NCI-H510A (cell line): ENCODE measurements at places on chromosomes 3 and 15.

GRCh38 chr15:88564741-88565140 is 18.3 kb upstream of the DET1 start:
- no peak for DNase-seq

- peak; percentile 16 for DNase-seq
These were observed 44.2 kb downstream of the SOX2 start for GRCh38 chr3:181755959-181756358.

DNA sequence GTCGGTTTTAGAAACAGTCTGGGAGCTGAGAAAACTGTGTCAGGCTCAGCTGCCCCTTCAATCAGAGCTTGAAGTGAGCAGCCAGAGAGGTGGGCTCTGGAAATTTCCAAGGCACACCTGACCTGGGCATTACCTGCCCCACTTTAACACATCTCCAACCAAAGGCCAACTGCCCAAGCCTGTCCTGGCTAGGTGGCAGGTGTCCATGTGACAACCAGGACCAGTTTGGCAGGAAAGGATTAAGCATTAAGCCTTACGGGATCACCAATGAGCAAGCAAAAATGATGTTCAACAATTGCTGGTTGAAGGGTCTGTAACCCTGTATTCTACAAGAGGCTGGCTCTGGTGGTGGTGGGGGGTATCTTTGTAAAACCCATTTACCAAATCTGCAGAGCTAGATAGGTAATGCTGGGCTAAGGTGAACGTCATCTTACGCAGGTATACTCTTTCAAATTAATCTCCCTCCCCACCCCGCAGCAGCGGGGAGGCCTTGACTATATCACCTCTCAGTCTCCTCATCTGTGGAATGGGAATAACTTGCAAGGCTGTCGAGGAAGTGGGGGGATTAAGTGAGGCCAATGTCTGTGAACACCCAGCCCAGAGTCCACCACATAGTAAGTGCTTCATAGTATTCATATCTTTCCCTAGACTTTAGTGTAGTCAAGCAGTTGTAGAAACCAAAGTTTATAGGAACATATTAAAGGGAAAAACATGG is 183.2 kb downstream of the MEGF11 start:
- DNase-seq: no peak

DNA sequence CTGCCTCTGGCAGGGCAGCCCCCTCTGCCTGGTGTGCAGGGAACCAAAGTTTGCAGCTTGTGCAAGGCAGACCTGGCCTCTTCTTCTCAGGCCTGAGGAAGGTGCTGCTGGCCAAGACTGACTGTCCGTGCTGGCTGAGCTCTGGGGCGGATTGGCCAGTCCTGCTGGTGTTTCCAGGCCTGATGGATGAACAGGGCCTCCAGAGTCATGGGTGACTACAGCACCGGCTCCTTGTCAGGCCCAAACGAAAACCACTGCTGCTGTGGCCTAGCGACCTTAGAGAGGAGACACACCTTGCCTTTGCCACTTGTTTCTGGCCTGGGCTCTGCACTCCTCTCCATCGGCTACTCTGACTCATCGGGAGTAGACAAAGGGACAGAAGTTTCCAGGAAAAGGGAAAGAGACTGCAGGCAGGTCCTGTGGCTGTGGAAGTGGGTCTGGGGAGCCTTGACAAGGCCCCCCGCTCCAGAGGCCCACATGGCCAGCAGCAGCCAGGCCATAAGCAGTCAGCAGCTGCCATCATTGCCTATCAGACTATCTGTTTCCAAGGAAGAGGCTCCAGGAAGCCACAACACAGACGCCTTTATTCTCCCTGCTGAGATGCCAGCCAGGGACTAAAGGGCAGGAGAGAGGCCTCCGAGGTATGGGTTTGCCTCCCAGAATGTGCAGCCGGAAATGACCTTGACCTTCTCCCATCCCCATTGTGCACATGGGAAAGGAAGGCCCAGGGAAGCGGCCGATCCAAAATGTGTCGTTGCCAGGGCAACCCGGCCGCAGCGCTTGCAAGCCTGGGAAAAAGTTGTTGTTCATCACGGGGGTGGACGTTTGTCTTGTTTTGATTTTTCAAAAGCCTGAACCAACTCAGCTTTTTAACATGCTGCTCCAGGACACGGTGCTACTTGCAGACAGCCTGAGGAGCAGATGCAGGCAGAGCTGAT is 160.5 kb downstream of the CHSY1 start:
- DNase-seq: no peak

- no peak for DNase-seq
These were observed 22.8 kb downstream of the MYO1E start for GRCh38 chr15:59349680-59350420.

DNA sequence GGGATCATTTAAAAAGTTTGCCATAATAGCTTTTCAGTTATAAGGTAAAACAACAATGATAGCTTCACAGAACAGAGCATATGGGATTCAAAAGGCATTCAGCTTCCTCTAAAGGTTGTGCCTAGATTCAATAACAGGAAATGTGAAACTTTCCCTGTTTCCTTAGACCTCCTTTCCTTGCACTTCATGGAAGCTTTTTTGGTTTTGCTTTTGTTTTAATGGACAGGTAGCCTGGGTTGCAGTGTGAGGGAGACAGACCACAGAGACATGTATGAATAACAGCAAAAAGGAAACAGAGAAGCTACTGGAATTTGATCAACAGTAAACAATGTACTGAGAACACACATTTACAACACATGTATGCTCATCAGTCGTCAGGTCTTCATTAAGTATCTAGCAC is 2.3 kb upstream of the TNFAIP8L3 start:
- DNase-seq: no peak

GRCh38 chr3:102536456-102536855 is 101.6 kb downstream of the ZPLD1 start:
- DNase-seq: no peak
